ENCODE measurements at places on chromosomes 6 and 20.
A peak's percentile ranks its signal among the peaks of the same experiment; 100 is the strongest.

GRCh38 chr20:13425381-13426135, 204.5 kb downstream of the ISM1 start:
- no peak for DNase-seq

- DNase-seq, result no peak
Observed at GRCh38 chr6:19465256-19465655, 371.9 kb upstream of the ID4 start.

- no peak for DNase-seq
Observed at GRCh38 chr6:56650191-56650590, 7.5 kb upstream of the DST start.

- DNase-seq, result no peak
Observed at GRCh38 chr6:95543798-95544197, 33.5 kb upstream of the MANEA start.

DNA sequence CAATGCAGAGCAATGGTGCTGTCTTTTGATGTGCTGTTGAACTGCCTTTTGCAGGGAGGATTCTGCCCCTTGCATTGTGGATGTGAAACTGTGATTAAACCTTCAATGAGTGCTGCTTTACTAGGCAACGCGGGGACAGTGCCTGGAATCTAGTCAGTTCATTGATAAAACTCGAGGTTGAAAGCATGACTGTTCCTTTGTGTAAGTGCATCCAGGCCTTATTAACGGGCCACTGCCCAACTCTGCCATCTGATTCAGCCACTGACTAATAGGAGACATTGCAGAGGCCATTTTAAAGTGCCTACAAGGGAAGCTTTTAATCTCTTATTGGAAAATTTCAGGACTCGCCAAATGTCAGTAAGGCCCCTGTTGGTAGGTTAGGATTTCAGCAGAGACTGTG, 49.3 kb downstream of the SLC35F1 start:
- DNase-seq, result no peak

DNA sequence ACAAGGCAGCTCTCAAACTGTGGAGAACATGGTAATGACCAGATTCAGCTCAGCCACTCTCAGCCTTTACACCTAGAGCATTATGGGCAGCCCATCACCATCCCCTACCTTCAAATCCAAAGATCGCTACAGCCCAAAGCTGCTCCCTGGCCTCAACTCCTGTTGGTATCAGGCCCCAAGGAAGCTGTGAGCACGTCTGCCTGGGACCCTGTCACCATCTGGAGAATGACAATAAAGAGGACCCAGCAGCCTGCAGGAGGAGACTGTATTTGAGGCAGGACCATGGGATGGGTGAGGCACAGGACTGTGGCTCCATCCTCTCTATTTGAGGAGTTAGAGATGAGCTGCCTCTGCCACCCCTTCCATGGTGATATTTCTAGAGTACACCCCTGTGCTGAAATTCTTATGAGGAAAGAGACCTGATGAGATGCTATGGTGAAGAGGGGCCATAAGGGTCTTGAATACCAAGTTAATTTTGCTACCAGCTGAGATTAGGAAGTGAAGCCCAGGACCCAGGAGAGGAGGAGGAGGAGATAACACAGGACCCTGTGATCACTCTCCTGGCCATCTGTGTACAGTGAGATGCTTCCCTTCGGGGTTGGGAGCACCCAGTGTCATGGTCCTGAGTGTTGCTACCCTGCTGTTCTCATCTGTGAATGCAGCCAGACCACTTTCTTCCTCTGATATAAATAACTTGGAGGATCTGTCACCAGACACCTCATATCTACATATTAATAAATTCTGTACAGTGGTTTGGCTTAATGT, 19.6 kb upstream of the MICB start:
- DNase-seq, result no peak

- DNase-seq, result no peak
Observed at GRCh38 chr20:13927171-13927570, 63.2 kb downstream of the SEL1L2 start.

DNA sequence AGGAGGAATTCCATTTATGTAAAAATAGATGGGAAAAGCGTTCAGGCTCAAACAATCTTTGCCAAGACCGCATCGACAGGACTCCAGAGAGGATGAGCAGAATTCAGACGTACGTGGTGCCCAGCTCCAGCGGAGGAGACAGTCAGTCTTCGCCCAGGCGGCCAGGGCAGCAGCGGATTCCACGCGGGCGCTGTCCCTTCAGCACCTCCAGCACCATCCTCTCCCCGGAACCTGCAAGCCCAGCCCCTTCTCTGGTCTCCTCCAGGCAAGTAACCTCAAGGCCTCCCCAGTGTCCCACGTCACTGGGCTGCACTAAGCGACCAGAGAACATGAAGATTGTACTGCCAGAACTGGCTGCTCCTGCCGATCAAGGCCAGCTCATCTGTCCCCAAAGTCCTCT, 2.8 kb upstream of the KCNQ2 start:
- DNase-seq, result no peak

GRCh38 chr6:122109075-122109474, 290.4 kb upstream of the HSF2 start:
- DNase-seq, result no peak

- DNase-seq, result peak; percentile 0
Observed at GRCh38 chr6:120826253-120826652, 508.0 kb downstream of the TBC1D32 start.

DNA sequence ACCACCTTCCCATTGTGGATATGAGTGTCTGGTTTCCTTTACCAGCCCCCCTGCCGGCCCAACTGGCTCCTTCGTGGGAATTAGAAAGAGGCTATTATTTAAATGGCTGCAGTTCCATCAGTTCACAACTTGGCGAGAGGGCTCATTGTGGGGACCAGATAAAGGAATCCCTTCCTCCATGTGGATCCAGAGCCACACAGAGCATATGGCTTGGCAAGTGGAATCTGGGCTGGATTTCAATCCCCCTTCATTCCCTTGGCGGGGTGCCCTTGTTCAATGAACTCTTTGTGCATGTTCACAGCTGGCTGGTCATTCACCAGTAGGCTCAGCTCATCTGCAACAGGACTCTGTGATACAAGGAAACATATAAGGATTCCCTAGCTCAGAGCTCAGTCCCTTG, 140.6 kb downstream of the OPN5 start:
- DNase-seq, result no peak

DNA sequence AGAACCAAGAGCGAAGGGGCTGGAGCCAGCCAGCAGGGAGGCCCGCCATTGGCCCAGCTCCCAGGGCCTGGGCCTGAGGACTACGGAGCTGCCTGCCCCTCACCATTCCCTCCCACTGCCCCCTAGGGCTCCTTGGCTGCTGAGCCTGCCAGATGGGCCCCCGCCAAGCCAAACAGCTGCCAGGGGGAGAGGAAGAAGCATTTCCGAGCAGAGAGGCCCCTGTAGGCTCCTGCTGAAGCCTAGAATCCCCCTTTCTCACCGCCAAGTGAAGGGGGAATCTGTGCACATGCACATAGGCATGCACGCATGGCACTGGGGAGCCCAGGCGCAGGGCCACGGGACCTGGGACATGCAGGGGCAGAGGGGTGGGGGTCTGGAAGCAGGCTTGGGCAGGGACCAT, 28.5 kb upstream of the MRPS18A start:
- DNase-seq, result no peak

Data from CD4-positive, alpha-beta T cell treated with Interleukin-2 at 100 ng/mL for 4 hours (primary cell).